IMR-90 (cell line): ENCODE measurements at places on chromosomes 3 and 15.

DNA sequence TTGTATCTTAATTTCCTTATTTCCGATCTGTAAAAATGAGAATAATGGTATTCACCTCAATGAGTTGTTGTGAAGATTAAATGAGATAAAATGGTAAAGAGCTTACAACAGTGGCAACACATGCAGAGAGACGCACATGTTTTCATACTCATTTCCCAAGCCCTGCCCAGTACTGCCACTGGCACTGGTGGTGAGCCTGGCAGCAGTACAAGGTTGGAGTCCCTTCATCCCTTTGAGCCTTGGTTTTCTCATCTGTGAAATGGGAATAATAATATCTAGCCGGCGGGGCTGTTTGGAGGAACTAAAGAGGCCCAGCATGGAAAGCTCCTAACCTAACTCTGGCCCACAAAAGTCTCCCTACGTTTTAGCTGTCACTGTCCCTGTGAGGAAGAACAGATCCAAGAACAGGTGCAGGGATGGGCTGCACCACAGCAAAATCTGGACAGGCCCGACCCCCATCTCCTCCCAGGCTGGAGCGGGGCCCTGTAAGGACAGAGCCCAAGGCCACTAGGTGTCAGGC is 866 bp upstream of the CD276 start:
- H3K27ac ChIP-seq: peak overlapping the region; percentile 81
- peaks cover 25% of the 10 kb centered on the region for H3K4me1 ChIP-seq
- H3K36me3 ChIP-seq: no peaks in the 10 kb centered on the region

DNA sequence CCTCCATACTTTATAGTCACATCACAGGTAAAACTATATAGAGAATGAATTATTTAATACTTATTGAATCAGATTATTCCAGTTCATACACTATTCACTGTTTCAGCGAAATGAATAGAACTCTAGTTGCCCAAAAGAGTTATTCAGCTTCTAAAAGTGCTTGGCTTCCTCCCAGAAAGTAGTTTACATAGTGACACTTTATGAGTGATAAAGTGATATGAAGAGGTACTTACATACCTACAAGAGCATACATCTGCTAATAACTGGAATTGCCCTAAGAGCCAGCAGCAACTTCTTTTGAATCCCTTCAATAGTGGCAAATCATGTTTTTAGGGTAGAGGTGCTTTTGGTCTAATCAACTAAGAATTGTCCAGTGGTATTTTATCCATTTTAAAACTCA is 635.1 kb upstream of the AGTR1 start:
- H3K27me3 ChIP-seq: no peaks in the 10 kb centered on the region
- H3K4me1 ChIP-seq: no peaks in the 10 kb centered on the region
- no peak for DNase-seq
- no peak overlapping the region for H3K4me3 ChIP-seq
- no peak overlapping the region for H3K27ac ChIP-seq

DNA sequence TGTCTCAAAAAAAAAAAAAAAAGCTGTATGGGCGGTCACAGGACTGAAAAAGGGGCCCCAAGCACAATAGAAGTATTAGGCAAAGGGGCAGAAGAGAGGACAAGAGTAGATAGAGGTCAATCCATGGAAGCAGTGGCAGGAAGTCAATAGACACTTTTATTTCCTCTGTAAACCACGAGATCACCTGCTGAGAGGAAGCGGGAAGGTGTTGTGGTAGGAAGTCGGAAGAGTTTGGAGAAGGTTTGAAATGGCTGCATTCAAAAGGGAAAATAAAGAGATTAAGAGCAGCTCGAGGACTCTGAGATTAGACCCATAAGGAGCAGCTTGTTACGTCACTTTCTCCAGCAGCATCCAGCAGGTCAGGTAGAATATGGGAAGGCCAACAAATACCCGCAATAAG is 14.2 kb upstream of the ZNF148 start:
- no peak overlapping the region for H3K27ac ChIP-seq
- no peak overlapping the region for H3K4me3 ChIP-seq
- H3K27me3 ChIP-seq: no peaks in the 10 kb centered on the region
- no peaks in the 10 kb centered on the region for H3K36me3 ChIP-seq
- no peak for DNase-seq

- no peak overlapping the region for H3K4me3 ChIP-seq
- DNase-seq: peak; percentile 95
- peak overlapping the region; percentile 42; the same call in 1 of the 2 replicates for H3K27ac ChIP-seq
- H3K36me3 ChIP-seq: peaks cover 23% of the 10 kb centered on the region
- peaks cover 11% of the 10 kb centered on the region for H3K4me1 ChIP-seq
Observed at GRCh38 chr3:124791639-124792151, 61.4 kb downstream of the UMPS start.

- H3K27ac ChIP-seq: peak overlapping the region; percentile 78
- peaks cover 33% of the 10 kb centered on the region for H3K36me3 ChIP-seq
- peak overlapping the region; percentile 78 for H3K4me3 ChIP-seq
- no peak for DNase-seq
- no peaks in the 10 kb centered on the region for H3K27me3 ChIP-seq
Observed at GRCh38 chr15:66496951-66497501, 536 bp downstream of the SNAPC5 start.
